Placental pericyte (primary cell): ENCODE measurements at places on chromosomes 6 and 20. TPM values are rescaled to one million over a fixed set of nuclear protein-coding genes. Genes with fewer than 3 reads are reported as not detected.

The HLA-DOB gene
- total RNA-seq = 0.14 TPM in 1 of 2 replicates, not detected in the other

The C4B gene
- 1.4 and 6.3 TPM in 2 replicates for total RNA-seq

The SLC16A10 gene
- 0.22 and 0.43 TPM in 2 replicates for total RNA-seq

The HLA-DRB1 gene
- total RNA-seq = 0.14 TPM in 1 of 2 replicates, not detected in the other

The SLC22A16 gene
- total RNA-seq = not detected in 2 replicates

The RAD21L1 gene
- 0.57 and 0.66 TPM in 2 replicates for total RNA-seq

The IPCEF1 gene
- under 0.01 TPM in 1 of 2 replicates, not detected in the other for total RNA-seq

The MEI4 gene
- total RNA-seq = not detected in 2 replicates

The GLP1R gene
- total RNA-seq = not detected in 2 replicates

The LY86 gene
- total RNA-seq = not detected in 2 replicates

The WFDC2 gene
- not detected in 2 replicates for total RNA-seq
